ENCODE measurements at places on chromosomes 3 and 15. TPM values are rescaled to one million over a fixed set of nuclear protein-coding genes. Genes with fewer than 3 reads are reported as not detected.
A peak's percentile ranks its signal among the peaks of the same experiment; 100 is the strongest.

Gene FGF12
- 33.1 TPM for total RNA-seq

Gene FGF7
- total RNA-seq, result 0.07 TPM

Gene IRAK2
- total RNA-seq, result 0.20 TPM

GRCh38 chr15:33638453-33638852 is 327.7 kb downstream of the RYR3 start:
- peaks cover 22% of the 10 kb centered on the region for H3K4me1 ChIP-seq
- DNase-seq, result no peak
- H3K36me3 ChIP-seq, result peaks cover 5% of the 10 kb centered on the region
- no peak overlapping the region for H3K4me3 ChIP-seq

- no peak overlapping the region for H3K4me3 ChIP-seq
- H3K36me3 ChIP-seq, result no peaks in the 10 kb centered on the region
- peaks cover 3% of the 10 kb centered on the region for H3K4me1 ChIP-seq
- H3K27me3 ChIP-seq, result peaks cover 9% of the 10 kb centered on the region
- H3K27ac ChIP-seq, result no peak overlapping the region
- no peak for DNase-seq
Observed at GRCh38 chr3:113536627-113537101, 4.3 kb downstream of the SIDT1 start.

DNA sequence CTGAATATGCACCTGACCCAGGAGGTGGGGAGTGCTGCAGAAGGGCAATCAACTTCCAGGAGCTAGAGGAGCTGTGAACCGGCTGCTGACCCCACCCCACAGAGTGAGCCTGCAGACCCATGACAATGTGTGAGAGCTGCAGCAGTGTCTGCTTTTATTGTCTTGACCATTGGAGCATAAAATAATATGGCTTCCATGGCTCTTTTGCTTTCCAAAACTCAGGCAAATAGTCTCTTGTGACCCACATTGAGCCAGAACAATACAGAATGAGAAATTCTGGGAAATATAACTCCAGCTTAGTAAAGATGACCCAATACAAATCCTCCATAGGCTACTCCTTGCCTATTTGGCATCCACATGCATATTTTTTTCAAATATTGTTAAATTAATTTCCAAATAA is 309.6 kb downstream of the PYDC2 start:
- DNase-seq, result no peak
- H3K27ac ChIP-seq, result no peak overlapping the region
- no peak overlapping the region for H3K4me3 ChIP-seq
- no peaks in the 10 kb centered on the region for H3K27me3 ChIP-seq
- no peaks in the 10 kb centered on the region for H3K36me3 ChIP-seq
- H3K4me1 ChIP-seq, result no peaks in the 10 kb centered on the region

- no peak overlapping the region for H3K4me3 ChIP-seq
- no peak for DNase-seq
- no peak overlapping the region for H3K27ac ChIP-seq
- peaks cover 8% of the 10 kb centered on the region for H3K4me1 ChIP-seq
- no peaks in the 10 kb centered on the region for H3K27me3 ChIP-seq
Observed at GRCh38 chr3:68860916-68861315, 71.4 kb downstream of the TAFA4 start.

DNA sequence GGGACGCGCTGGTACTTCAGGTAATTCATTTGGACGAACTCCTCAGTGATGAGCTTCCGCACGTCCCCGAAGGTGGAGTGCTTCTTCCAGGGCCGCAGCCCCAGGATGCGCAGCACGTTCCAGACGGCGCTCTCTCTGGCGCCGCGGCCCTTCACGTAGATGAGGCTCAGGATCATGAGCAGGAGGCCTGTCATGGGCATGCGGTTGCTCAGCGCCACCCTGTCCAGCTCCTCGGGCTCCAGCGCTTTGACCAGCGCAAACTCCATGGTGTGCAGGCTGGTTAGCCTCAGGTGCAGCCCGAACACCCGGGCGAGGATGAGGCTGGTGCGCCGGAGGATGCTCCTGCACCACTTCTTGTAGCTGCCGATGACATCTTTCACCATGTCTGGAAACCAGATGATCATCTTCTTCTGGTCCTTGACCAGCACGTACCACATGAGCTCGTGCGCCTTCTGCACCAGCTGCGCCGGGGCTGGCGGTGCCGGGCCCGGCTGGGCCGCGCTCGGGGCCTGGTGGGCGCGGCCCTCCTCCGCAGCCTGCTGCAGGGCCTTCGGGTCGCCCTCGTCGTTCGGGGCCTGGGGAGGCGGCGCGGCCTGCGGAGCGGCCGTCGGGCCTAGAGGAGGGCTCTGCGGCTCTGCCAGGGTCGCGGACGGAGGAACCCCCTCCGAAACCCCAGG is 501 bp downstream of the NDN start:
- peak overlapping the region; percentile 70 for H3K27ac ChIP-seq
- H3K36me3 ChIP-seq, result no peaks in the 10 kb centered on the region
- peaks cover 11% of the 10 kb centered on the region for H3K4me1 ChIP-seq
- peaks cover 12% of the 10 kb centered on the region for H3K27me3 ChIP-seq
- peak; percentile 36 for DNase-seq

DNA sequence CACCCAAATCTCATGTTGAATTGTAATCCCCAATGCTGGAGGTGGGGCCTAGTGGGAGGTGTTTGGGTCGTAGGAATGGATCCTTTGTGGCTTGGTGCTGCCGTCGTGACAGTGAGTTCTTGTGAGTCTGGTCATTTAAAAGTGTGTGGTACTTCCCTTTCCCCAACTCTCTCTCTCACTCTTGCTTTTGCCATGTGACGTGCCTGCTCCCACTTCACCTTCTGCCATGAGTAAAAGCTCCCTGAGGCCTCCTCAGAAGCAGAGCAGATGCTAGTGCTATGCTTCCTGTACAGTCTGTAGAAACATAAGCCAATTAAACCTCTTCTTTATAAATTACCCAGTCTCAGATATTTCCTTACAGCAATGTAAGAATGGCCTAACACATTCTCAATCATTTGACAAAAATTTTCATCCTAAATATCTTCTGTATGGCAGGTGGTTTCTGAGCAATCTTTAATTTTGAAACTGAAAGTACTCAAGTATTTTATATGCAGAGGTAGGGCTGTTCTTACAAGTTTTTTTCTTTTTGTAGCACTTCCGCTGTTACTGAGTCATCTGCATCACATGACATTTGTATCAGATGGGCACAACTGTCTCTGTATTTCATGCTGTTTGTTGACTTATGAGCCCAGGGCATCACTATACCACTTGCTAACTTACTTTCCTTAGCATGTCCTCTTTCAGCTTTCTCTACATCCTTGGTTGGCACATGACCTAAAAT is 8.8 kb downstream of the RPL39L start:
- no peak for DNase-seq
- H3K27ac ChIP-seq, result no peak overlapping the region
- peaks cover 22% of the 10 kb centered on the region for H3K36me3 ChIP-seq

DNA sequence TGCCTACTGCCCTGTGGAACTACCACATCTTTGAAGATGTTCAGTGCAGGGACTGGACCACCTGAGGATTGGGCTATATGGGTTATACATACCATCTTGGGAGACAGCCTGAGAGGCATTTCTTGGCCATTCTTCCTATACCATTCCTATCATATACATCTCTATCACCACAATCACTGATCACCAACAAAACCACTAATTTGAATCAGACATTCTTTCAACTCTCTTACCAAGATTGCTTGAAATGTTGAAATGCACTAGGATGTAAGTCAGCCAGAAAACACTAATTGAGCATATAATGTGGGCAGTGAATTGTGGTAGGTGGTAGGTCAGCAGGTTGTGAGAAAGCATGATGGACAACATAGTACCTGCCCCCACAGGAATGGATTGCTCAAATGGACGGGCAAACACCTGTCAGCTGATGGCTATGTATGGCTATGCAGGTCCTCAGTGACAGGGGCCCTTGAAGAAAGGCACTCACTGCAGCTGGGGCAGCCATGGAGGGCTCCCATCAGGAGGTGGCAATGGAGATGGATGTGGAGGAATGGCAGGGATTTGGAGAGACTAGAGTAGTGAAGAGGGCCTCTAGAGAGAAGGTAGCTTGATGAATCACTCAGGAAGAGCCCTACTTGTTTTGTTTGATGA is 49.1 kb downstream of the AMOTL2 start:
- H3K27me3 ChIP-seq, result peaks cover 4% of the 10 kb centered on the region
- H3K36me3 ChIP-seq, result no peaks in the 10 kb centered on the region
- no peak for DNase-seq
- no peak overlapping the region for H3K4me3 ChIP-seq
- no peak overlapping the region for H3K27ac ChIP-seq

GRCh38 chr3:56795097-56795828 is 6.5 kb downstream of the ARHGEF3 start:
- no peak overlapping the region for H3K4me3 ChIP-seq
- peaks cover 5% of the 10 kb centered on the region for H3K4me1 ChIP-seq
- H3K27me3 ChIP-seq, result no peaks in the 10 kb centered on the region

DNA sequence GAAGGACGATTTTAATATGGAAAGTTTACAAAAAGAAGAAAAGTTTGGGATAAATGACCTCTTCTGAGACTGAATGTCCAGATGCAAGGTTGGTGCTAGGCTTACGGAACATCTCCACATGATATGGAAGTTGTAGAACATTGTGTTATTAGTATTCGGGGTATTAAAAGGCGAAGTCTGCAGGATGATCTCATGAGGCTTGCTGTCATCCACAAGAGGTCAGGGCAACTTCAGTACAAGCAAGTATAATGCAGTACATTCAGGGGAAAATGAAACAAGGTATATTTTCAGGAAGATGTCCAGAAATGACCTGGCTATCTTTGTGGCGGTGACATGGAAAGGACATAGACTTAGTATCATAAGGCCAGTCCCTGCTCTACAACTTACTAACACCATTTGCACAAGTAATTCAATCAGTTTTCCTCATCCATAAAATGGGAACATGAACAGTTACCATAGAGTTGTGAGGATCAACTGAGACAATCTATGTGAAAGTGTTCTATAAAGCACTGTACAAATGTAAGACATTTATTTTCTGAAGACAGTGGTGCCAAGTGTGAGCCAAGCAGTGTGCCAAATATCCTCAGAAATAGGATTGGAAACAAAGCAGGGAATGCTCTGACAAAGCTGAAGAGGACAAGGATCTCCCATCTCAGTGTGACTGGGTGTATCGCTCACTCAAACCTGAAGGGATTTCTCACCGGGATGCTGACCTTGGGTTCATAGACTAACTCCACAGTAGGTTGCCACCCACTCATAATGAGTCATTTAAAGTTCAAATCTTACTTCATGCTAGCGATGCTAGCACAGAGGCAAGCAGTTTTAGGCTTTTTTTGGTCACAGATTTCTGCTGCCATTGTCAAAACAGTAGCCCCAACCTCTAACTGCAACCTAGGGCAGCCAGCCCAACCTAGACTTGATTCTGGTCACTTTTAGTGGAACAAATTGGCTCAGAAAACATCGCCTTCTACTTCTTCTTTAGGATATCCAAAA is 118.3 kb downstream of the TIGIT start:
- no peak overlapping the region for H3K27ac ChIP-seq
- no peak overlapping the region for H3K4me3 ChIP-seq
- no peak for DNase-seq
- peaks cover 28% of the 10 kb centered on the region for H3K4me1 ChIP-seq

- peak within 1 kb of the TSS; percentile 100 for H3K27ac ChIP-seq
- peaks cover 4% of the 10 kb centered on the region for H3K27me3 ChIP-seq
- peak; percentile 94 for DNase-seq
- H3K4me1 ChIP-seq, result peaks cover 9% of the 10 kb centered on the region
Observed at GRCh38 chr15:48877630-48878595, at the start of gene EID1. Gene EID1, plus strand, starts transcription at chr15:48878134. Its CDS starts 43 bp downstream, at chr15:48878177.

DNA sequence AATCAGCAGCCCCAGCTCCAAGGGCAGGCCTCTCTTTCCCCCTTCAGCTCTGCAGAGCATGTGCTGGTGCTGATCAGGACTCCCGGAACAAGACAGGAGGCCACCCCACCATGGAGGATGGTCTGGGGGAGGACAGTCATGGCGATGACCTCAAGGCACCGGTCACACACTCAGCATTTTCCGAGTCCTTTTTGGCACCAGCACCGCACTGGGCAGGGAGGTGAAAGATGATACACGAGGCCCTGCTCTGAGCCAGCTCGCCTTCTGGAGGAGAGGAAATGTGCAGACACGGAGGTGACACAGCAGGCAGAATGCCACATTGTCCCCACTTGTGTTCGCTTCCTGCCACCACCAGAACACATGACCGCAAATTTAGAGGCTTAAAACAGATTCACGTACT is 61.8 kb upstream of the SEC61A1 start:
- no peak overlapping the region for H3K4me3 ChIP-seq
- no peaks in the 10 kb centered on the region for H3K4me1 ChIP-seq
- DNase-seq, result no peak
- H3K27me3 ChIP-seq, result peaks cover 4% of the 10 kb centered on the region

GRCh38 chr3:53753518-53754183 is 92.6 kb downstream of the CHDH start:
- no peak overlapping the region for H3K27ac ChIP-seq
- H3K4me1 ChIP-seq, result peaks cover 4% of the 10 kb centered on the region
- no peak overlapping the region for H3K4me3 ChIP-seq
- H3K36me3 ChIP-seq, result no peaks in the 10 kb centered on the region
- DNase-seq, result no peak
- H3K27me3 ChIP-seq, result peaks cover 6% of the 10 kb centered on the region

DNA sequence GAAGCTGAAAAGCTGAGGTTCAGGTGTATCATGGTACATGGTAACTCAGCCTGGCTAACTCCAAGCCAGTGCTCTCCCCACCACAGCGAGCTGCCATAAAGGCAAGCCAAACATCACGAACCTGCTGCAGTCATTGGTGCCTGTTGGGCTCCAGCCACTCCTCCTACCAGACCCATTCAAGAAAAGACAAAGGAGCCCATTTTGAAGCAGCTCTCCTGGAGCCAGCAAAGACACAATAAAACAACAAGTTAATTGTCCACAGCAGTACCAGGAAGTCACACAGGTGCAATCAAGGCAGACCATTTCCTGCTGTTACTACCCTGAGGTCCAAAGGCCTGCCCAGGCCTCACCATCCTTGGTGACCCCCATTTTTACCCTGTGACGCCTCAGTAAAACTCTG is 77.6 kb downstream of the DAPK2 start:
- H3K4me3 ChIP-seq, result no peak overlapping the region
- no peaks in the 10 kb centered on the region for H3K4me1 ChIP-seq
- peaks cover 7% of the 10 kb centered on the region for H3K27me3 ChIP-seq
- peaks cover 26% of the 10 kb centered on the region for H3K36me3 ChIP-seq
- no peak overlapping the region for H3K27ac ChIP-seq
- no peak for DNase-seq

GRCh38 chr3:21310891-21311290 is 440.1 kb downstream of the ZNF385D start:
- no peaks in the 10 kb centered on the region for H3K36me3 ChIP-seq
- H3K27me3 ChIP-seq, result peaks cover 1% of the 10 kb centered on the region
- H3K4me1 ChIP-seq, result no peaks in the 10 kb centered on the region

- no peaks in the 10 kb centered on the region for H3K4me1 ChIP-seq
- no peak overlapping the region for H3K4me3 ChIP-seq
- no peak for DNase-seq
- H3K36me3 ChIP-seq, result no peaks in the 10 kb centered on the region
- no peaks in the 10 kb centered on the region for H3K27me3 ChIP-seq
Observed at GRCh38 chr3:31275583-31275982, 257.1 kb upstream of the STT3B start.

- no peak overlapping the region for H3K27ac ChIP-seq
- H3K36me3 ChIP-seq, result peaks cover 5% of the 10 kb centered on the region
Observed at GRCh38 chr15:99578809-99579208, 13.0 kb downstream of the MEF2A start.

DNA sequence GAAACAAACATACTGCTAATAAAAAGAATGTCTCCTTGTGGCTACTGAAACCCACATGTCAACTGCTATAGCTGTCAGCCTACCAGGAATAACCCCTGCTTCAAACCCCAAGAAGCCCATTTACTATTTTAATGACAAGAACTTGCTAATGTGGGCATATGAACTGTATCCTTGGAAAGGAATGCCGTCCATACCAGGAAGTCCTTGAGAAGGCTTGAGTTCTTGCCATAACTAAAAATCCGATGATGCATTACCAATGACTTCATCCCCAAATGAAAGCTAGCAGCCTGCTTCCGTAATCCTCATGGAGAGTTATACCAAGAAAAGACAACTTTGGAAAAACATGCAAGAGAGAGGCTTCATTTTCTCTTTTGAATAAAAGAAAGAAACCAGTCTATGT is 34.8 kb downstream of the MINDY4B start:
- H3K4me1 ChIP-seq, result no peaks in the 10 kb centered on the region
- H3K27me3 ChIP-seq, result peaks cover 3% of the 10 kb centered on the region
- H3K27ac ChIP-seq, result no peak overlapping the region
- H3K36me3 ChIP-seq, result no peaks in the 10 kb centered on the region

Measured in glutamatergic neuron (in vitro differentiated cells).